ENCODE measurements at places on chromosomes 7 and 10.
A peak's percentile ranks its signal among the peaks of the same experiment; 100 is the strongest.

DNA sequence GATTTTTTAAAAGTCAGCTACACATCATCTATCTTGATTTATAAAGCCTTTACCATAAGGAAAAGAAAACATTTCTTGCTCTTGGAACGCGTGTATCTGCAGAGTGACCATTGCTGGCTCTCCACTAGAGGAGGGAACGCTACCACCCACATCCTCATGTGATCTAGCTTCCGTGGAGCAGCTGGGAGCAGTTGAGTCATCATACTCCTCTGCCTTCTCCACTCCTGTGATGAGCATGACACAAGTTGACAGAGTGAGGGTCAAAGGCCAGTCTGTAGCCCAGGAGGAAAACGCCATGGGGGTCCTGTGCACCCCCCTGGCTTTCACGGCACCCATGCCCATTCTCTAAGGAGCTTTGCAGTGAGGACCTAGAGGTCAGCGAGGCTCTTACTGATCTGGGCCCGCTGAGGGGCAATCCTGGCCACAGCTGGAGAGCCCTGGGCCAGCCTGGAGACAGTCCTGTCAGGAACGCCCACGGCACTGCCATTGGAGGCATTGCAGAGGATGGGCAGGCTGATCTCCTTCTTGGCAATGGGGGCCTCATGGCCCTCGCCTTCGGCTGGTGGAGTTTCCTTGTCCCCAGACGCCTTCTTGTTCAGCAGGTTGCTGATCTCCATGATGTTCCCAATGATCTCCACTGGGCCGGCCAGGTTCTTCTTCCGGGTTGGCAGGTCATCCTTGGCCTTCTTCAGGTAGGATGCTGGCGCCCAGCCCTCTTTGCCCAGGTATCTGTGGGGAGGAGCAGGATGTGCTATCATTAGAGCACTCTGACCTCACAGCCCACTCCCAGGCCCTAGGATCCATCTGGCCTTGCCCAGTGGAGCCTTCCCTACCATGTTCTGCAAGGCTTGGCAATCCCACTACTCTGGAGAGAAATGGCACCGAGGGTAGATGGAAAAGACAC lies 119.2 kb downstream of the NEURL1 start:
- DNase-seq = no peak

DNA sequence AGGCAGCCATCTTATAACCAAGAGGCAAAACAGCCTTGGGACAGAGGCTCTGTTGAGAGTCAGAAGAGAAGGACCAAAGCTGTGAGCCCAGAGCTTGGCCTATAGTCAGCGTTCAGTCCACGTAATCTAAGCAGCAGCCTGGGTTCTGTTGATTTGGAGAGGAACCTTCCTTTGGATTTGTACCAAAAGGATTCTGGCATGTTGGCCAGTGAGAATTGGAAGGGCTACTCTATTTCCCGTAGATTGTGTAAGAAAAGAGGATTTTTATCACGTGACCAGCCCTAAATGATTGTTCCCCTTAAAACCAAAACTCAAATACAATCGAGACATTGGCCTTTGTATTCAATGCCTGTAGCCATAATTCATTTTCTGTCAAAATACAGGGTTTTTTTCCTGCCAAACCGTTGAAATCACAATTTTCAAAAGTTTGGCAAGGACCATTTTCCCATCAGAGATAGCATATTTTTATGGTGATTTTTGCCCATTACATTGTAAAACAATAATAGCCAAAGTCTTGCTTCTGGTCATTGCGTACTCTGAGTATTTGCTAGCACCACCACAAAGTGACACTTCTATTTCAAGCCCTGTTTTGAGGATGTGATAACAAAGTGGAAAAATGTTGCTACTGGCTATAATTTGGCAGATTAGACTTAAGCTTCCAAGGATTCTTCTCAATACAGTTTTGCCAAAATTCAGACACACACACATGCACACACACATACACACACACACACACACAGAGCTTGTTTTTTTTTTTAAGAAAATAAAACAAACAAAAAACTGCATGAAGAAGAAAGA lies 23.1 kb upstream of the BMPER start:
- no peak for DNase-seq

GRCh38 chr7:155831807-155832524 lies 19.7 kb upstream of the SHH start:
- no peak for DNase-seq

DNA sequence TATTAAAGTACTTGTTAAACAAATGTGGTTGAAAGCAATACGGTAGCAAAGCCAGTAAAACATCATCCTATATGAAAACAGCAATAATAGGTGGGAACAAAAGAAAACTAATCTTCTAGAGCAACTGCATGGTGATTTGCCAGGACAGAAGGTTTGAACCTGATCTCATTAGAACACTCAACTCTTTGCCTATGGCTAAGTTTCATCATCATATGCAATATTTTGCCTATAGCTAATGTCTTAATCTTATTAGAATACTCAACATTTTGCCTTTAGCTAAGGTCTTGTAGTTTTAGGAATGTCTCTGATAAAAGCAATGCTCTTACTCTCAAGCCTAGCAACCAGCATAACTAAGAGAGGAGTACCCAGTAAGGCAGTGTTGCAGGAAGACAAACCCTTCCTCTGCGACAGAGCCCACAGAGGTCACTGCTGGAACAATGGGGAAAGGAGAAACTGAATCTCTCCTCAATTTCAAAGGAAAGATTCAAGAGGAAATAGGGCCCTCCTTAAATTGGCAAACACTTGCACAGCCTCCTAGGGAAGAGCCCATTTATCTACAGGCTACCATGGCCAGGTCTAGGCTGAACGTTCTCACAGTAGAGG lies 38.3 kb downstream of the CADPS2 start:
- no peak for DNase-seq

GRCh38 chr10:94607111-94607510 lies 61.5 kb downstream of the HELLS start:
- DNase-seq = no peak

- DNase-seq = no peak
Measured at GRCh38 chr10:12337453-12338372, 11.6 kb upstream of the CAMK1D start.

- no peak for DNase-seq
Measured at GRCh38 chr10:78264361-78264760, 230.7 kb downstream of the RPS24 start.

DNA sequence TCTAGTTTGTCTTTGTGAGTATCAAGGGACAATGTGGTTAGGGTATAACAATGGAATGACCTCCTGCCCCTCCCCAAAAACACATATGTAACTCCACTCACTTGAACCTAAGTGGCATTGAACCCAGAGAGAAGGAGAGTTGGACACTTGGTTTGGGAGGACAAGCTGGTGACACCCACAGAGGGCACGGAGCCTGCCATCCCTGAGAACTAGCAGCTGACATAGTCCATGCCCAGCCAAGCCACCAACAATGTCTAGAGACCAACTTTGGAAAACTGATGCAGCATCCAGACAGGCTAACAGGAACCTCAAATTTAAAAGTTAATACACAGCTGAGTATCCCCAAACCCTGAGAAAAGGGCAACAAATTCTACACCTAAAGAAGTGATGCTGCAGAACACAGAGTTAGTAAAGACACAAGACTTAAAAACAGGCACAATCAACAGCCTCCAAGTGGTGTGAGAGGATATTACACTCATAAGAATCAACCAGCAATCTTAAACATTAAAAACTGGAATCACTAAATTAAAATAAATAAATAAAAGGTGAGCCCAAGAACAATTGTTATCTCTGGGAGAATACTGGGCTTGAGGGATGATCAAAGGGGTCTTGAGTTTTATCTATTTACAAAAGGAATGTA lies 27.2 kb downstream of the NUDCD3 start:
- DNase-seq = no peak

DNA sequence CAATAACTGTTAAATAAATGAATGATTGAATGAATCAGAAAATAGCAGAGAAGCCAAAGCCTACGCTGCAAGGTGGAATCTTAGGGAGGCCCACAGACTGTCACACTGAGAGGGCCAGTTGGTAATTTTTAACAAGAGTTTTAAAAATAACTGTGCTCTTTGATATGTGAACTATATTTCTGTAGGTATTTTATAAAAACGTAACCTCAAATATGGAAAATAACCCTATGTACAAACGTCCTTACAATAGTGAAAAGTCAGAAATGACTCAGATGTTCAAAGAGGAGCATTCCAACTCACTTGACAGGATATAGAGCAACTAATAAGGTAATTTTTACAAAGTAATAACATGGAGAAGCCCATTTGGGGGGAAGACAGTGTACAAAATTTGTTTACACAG lies 18.9 kb upstream of the TMEM273 start:
- no peak for DNase-seq

DNA sequence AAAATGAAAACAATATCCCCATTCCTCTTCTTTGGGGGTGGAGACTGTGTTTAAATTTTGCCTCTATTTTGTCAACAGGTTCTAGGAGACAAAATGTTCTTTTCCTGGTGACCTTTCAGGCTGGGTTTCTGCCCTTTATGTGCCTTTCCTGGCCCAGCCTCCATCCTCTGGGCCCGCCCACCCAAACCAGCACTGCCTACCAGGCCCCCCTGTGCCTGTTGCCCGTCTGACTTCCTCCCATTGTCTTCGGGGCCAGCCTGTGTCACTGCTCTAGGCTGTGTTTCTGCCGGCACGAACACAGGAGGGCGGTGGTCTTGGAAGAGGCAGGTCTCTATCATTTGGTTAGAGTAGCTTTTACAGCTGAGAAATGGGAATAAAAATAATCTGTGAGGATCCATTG lies 13.9 kb downstream of the TSPAN14 start:
- DNase-seq = peak; percentile 40

DNA sequence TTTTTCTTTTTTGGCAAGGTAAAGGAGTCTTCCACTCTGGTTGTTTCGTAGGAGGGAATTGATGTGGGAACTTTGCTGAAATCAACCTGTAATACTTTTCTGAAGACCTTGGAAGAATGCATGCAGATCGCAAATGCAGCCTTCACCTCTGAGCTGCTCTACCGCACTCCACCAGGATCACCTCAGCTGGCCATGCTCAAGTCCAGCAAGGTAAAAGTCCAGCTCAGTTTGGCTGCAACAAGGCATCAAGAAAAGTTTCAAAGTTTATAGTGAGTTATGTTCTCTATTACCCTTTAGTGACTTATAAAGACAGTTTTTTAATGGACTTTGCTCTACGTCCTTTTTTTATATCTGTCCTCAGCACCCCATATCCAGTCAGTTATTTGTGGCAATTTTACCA lies 21.0 kb downstream of the PLEKHA8 start:
- DNase-seq = no peak

- DNase-seq = no peak
Measured at GRCh38 chr7:155792999-155793560, 19.2 kb downstream of the SHH start.

- DNase-seq = no peak
Measured at GRCh38 chr10:26386781-26387180, 51.4 kb upstream of the APBB1IP start.
